HT1080 (cell line): ENCODE measurements at places on chromosomes 2 and 18.

- DNase-seq = no peak
Measured at GRCh38 chr2:56369316-56369715, 185.5 kb downstream of the CCDC85A start.

GRCh38 chr2:137800386-137800785 is 163.9 kb upstream of the HNMT start:
- no peak for DNase-seq

DNA sequence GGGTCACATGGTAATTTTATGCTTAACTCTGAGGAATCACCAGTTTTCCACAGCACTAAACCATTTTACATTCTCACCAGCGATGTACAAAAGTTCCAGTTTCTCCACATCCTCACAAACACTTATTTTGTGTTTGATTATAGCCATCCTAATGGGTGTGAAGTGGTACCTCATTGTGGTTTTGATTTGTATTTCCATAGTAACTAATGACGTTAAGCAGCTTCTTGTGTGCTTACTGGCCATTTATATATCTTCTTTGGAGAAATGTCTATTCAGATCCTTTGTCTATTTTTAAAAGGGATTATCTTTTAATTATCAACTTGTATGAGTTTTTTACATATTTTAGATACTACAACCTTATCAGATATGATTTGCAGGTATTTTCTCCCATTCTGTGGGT is 42.0 kb downstream of the CCDC150 start:
- DNase-seq = no peak

GRCh38 chr2:133462811-133463210 is 105.5 kb downstream of the NCKAP5 start:
- DNase-seq = no peak

- DNase-seq = no peak
Measured at GRCh38 chr2:233702238-233702637, 9.5 kb downstream of the UGT1A6 start.

GRCh38 chr2:221569871-221570270 is 2.2 kb downstream of the EPHA4 start:
- DNase-seq = no peak

DNA sequence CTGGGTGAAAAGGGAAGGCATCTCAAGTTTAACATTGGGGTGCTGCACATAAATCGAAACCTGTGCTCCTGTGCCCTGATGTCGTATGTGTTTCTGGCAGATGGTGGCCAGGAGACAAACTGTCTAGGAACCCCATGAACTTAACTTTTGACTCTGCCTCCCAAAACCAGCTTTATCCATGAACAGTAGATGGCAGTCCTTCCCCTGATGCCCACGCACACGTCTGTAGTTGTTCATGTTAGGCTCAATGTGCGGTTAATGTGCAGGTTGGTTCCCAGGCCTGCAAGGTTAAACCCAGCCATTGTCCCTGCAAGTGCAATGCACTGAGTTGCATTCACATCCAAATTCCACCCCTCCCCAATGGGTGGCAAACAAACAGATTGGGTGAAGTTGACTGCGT is 44.1 kb upstream of the SIX3 start:
- peak; percentile 27 for DNase-seq

DNA sequence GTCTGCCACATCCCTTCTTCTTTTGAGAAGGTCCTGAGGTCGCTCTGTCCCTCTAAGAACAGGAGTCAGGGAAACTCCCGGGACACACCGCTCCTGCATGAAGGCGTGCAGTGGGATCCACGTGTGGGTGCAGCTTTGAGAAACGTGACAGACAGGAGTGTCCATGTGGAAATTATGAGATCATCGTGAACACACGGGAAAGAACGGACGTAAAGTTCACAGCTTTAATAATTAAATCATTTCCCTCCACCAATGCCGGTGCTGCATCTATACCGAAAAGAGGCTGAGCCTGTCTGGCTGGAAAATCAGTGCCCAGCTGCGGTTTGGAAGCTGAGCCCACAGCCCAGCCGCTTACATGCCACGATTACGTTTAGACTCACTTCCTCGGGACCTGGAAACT is 372.4 kb upstream of the SALL3 start:
- no peak for DNase-seq

DNA sequence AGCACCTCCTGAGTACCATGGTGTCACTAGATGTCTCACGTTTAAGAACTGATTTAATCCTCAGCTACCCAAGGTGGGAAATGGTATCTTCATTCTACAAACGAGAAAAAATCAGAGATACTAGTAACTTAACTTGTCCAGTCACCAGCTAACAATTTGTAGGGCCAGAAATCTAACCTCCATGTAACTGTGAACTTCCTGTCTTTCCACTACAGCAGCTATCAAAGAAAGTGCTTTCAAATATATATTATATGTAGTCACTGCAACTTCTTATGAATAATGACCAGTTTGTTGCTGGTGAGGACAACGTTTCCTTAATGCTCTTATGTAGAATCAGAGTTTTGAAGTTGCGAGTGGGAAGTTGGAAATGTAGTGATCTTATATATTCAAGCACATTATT is 1.9 kb downstream of the REV1 start:
- no peak for DNase-seq

GRCh38 chr2:111118981-111119821 is 1.5 kb upstream of the BCL2L11 start:
- DNase-seq = no peak

DNA sequence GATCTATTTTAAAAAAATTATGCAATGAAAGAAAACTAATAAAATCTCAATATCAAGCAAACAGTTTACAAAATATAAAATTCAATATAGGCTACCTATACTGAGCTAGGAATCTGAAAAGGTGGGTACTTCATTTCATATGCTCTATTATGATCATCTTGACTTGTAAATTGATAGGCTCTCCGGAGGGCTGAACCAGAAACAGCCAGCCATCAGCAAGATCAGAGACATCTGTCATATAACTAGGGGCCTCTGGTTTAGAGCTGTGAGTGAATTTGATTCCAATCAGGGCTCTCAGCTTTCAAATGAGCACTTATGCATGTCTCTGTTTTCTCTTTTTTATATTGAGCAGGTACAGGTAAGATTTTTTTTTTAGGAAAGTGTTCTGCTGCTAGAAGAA is 114.2 kb downstream of the SPHKAP start:
- DNase-seq = no peak

DNA sequence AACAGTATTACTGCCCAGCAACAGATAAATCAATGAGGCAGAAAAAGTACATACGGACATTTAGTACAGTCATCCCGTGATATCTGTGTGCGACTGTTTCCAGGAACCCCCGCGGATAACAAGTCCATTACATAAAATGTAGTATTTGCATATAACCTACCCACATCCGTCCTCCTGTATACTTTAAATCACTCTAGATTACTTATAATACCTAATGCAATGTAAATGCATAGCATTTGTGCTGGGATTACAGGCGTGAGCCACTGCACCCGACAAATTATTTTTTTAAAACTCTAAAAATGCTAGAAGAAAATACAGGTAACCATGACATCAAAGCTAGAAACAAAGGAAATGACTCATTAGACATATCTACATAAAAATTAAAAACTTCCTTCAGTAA is 91.6 kb downstream of the FAM161A start:
- peak; percentile 19 for DNase-seq

DNA sequence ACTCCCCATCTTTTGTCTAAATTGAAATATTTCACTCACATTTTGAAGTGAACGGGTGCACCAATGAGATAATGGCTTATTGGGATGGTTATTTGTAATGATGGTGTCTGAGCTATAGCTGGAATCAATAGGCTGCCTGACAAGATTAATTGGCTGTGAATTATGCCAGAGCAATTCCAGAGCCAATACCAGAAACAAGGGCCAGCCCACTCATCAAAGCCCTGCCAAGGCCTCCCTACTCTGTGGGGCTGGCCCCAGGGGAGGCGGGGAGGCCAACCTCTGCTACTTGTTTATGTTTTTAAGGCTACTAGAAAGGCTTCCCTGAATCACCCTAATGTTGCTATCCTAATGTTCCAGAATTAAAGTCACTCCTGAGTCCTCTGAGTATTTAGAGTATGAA is 29.1 kb upstream of the NEMP2 start:
- DNase-seq = no peak

DNA sequence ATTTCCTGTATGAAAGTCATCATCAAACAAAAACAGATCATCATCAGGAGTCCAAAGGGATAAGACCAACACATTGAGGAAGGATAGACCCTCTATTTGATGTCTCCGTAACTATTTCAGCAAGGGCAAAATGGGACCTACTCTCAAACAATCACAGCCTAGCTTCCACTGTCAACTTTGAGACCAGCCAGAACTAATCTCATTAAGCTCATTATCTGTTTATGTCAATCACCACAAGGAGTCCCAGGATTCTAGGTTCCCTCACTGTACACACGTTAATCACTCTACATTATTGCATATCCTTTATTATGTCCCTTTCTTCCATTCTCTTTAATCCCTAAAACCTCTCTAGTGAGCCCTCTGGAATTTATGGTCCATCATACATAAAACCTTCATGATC is 370.3 kb upstream of the LINC00305 start:
- no peak for DNase-seq

DNA sequence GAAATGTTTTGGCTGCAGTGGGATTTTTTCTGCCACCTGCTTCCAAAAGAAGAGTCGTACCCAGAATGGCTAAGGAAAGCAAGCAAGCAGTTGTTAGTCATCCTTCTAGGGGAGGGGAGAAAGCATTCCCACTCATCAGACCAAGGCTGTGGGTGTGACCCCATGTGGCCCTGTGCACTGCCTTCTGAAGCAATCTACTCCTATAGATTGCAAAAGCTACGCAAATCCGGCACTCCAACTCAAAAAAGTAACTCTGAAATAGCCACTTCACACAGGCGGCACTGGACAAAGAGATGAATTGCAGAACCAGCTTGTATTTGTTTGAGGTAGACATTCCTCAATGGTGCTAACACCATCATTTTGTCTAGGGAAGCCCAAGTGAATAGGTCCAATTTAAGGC is 44.3 kb downstream of the ST3GAL5 start:
- DNase-seq = no peak

- DNase-seq = no peak
Measured at GRCh38 chr2:72923833-72924352, 6.6 kb downstream of the EMX1 start.

DNA sequence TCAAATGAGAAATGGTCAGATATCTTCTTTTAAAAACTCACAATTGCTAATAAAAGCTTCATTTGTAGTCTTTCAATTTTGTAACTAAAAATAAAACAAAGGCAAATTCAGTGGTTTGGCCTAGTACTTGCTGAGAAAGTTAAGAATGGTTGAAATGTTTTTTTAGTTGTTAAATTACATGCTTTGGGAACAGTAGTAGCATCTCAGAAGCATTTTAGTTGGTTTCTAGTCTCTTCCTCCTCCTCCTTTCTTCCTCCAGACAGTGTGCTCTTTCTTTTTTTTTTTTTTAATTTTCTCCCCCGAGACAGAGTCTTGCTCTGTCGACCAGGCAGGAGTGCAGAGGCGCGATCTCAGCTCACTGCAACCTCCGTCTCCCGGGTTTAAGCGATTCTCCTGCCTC is 9.8 kb downstream of the TRAK2 start:
- DNase-seq = no peak

DNA sequence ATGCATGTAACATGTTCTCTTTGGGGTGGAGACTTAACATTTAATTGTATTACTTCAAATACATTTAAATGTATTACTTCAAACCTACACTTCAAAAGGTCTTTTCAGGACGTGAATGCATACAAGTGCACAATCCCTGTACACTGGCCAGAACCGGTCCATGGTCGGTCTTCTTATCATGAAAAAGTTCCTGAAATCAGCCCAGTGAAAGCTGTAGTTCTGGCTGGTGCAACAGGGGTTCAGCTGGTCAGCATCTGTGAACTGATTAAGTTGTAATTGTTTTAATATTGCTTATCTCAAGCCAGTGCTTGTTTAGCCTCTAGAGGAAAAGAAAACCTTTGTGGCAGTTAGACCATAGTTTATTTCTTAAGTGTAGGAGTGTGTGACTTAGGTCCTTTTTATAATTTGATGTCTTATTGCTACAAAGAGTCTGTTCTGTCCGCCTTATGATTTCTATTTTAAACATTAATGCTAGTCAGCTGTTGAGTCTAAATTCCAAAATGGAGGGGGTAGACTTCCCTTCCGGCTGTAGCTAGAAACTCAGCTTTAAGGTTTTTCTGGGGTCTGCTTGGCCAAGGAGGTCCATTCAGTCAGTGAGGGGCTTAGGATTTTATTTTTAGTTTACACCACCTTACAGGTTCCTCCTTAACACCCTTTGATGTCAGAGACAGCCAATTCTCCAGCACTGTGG is 768 bp upstream of the CYBRD1 start:
- DNase-seq = no peak

DNA sequence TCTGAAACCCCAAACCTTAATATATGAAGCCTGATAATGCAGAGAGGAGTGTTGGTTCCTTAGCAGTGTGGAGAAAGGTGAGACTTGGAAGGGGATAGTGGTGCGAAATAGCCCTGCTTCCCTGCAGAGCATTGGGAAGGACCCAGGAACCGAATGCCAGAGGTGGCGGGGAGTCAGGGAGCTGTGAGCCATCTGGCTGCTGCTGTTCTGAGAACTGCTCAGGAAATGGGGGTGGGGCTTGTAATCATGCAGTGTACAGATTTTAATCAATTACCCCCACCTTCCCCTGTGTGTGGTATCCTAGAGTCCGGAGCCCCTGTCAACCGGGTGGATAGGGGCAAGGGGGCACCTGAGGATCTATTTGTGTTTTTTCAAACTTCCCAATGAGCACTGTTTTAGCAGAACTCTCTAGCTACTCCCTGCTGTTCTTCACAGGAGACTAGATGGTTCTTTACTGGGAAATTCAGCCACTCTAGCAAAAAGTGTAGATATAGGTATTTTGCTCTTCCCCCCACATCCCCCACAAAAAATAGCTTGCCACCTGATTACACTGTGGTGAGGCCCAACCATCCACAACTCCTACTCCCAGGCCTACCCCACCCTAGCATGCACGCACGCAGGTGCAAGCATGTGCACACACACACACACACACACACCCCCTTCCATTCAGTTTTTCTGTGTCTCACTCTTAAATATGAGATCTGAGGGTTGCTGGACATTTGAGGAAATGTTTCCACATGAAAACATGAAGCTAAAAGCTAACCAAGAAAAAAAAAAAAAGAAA is 30.1 kb upstream of the MBOAT2 start:
- DNase-seq = no peak

GRCh38 chr18:37565977-37566478 is 430 bp upstream of the CELF4 start:
- DNase-seq = no peak

GRCh38 chr18:9655232-9655767 is 40.9 kb upstream of the PPP4R1 start:
- DNase-seq = no peak

GRCh38 chr2:240595381-240596079 is 9.0 kb downstream of the CAPN10 start:
- no peak for DNase-seq

GRCh38 chr2:54901224-54901986 is 148.8 kb downstream of the RTN4 start:
- DNase-seq = no peak

- DNase-seq = no peak
Measured at GRCh38 chr2:86443631-86444350, 2.6 kb downstream of the KDM3A start.

GRCh38 chr2:66109419-66109818 is 325.5 kb upstream of the MEIS1 start:
- DNase-seq = no peak
